ENCODE measurements at places on chromosomes 4 and X.

- peak; percentile 86 for DNase-seq
Observed at GRCh38 chr4:53706422-53707032, 115.2 kb upstream of the LNX1 start.

DNA sequence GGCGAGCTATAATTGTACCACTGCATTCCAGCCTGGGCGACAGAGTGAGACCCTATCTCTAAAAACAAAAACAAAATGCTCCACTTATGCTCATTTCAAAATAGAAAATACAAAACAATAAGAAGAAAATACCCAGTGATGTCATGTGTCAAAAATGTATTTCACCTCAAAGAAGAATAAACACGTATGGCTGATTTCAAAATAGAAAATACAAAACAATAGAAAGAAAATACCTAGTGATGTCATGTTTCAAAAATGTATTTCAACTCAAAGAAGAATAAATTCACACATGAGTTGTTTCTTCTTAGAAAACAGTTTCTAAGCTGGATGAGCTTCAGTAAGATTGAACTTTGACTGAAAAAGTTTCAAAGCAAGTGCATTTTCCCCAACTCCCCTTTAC, 20.3 kb upstream of the PDCL2 start:
- no peak for DNase-seq

DNA sequence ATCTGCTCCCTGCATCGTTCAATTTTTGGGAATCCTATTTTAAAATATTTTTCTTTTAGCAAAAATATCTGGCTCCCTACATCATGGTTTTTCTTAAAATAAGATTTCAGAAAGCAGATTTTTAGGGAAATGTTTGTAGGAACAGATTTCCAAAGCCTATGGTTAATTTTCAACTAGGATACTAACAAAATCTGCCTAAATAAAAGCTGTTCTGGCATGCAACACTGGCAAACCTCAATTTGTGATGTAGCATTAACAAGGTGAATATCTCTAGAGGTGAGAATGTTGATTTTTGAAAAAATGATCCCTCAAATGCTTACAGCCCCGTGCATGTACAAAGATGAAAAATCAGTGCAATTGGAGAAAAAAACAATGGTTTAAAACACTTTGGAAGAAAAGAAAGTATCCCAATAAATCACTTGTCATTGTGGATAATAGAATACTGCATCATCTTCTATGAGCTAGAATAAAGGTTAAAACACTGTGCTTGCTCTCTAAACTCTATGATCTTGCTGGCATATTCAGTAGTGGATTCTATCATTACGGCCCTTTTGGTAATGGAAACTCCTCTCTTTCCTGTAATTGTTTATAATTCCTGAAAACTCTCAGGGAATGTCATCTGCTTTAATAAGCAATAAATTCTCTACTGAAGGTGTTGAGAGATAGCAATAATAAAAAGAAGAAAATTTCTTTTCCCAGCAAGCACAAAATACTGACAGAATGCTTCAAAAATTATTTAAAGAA, 97.6 kb downstream of the C4orf33 start:
- DNase-seq = no peak

DNA sequence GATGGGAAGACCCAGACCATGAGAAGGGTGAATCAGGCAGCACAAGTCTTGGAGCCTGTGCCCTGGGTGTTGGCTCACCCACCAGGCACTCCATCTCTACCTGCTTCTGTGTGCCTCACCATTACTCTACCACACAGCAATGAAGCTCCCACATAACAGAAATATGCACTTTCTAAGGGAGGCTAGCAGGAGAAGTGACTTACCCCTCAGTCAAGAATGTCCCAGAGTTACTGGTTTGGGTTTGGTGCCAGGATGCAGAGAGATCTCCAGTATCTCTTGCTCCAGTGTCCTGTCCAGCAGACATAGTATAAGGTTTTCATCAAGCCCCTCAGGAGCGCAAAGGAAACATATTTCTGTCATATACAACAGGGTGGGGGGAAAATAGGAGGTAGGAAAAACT, 11.3 kb upstream of the RAB40A start:
- DNase-seq = no peak

GRCh38 chr4:7962609-7963508, 23.2 kb upstream of the AFAP1 start:
- DNase-seq = no peak

DNA sequence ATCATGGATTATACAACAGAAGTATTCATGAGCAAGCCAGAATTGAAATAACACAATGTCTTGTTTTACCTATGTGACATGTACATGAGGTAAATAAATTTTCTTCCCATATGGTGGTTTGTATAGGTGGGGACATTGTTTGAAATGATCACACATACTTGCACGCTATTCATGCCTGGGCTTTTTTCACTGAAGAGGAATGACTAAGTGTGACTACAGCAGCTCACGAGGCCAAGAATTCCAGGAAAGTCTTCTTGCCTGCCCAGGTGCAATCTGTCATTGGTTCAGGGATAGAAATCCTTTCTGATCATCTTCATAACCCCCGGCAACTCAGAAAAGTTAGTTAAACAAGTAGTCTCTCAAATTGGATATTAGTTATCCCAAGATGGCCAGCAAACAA, 36.3 kb upstream of the AREG start:
- DNase-seq = peak; percentile 86

GRCh38 chr4:8540586-8540985, 39.6 kb upstream of the GPR78 start:
- DNase-seq = no peak

DNA sequence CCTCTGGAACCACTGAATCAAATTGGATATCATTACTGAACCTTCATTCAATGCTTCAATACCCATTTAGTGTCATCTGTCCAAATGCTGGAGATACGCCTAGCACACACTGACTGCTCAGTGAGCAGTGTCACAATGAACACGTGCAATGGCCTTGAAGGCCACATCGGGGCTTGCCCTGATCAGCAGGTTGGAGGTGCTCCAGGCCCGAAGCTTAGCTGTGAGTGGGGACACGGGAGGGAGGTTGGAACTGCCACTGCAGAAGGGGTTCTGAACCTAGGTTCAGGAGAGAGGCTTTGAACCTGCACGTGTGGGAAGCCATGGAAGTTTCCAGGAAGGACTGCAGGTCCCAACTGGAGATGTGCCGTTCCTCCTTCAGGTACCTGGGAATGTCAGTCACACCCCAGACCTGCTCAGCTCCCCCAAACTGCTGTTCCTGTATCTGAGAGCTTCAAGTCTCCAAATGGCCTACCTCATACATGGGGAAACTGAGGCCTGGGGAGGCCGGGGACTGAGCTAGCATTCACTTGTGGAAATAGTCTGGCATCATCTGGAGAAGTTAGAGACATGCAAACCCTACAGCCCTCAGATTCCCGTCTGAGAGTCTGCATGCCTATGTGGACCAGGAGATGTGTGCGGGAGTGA, 1.9 kb upstream of the WAS start:
- DNase-seq = no peak
